T follicular helper cell (primary cell): ENCODE measurements at places on chromosomes 2 and 18.

DNA sequence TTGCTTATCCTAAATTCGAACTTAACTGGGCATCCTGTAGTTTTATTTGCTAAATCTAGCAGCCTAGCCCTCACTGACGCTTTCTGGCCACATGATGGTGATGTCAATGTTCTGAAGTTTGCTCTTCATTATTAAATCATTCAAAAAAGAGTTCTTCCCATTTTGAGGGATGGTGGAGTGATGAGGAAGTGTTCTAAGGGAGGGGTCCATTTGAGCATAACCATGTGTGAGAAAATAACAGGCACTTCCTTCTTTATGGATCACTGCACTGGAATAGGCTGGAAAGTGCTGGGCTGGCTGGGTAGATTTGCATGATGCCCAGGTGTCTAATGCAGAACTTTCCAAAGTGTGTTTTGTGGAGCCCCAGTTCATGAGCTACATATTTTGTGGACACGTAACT lies 74.2 kb downstream of the TNFRSF11A start:
- DNase-seq, result no peak

DNA sequence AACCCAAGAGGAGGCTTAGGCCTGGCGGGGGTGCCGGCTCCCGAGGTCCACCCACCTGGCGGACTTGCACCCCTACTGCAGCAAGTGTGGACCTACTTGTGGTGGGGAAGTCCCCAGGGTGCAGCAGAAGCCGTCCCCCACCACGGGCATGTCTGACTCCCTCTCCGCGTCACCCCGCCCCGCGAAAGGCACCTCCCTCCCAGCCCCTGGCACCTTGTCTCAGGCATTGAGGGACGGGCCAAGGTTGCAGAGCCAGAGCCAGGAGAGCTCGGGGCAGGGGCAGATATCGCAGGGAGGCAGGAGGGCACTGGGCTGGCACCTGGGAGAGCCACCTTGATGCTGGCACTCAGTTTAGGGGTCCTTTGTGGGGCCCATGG lies 19.0 kb downstream of the CROCC2 start:
- DNase-seq, result no peak

GRCh38 chr2:183078163-183078463 lies 434 bp upstream of the DUSP19 start:
- no peak for DNase-seq

GRCh38 chr18:3067722-3068121 lies 54.8 kb upstream of the LPIN2 start:
- DNase-seq, result no peak

DNA sequence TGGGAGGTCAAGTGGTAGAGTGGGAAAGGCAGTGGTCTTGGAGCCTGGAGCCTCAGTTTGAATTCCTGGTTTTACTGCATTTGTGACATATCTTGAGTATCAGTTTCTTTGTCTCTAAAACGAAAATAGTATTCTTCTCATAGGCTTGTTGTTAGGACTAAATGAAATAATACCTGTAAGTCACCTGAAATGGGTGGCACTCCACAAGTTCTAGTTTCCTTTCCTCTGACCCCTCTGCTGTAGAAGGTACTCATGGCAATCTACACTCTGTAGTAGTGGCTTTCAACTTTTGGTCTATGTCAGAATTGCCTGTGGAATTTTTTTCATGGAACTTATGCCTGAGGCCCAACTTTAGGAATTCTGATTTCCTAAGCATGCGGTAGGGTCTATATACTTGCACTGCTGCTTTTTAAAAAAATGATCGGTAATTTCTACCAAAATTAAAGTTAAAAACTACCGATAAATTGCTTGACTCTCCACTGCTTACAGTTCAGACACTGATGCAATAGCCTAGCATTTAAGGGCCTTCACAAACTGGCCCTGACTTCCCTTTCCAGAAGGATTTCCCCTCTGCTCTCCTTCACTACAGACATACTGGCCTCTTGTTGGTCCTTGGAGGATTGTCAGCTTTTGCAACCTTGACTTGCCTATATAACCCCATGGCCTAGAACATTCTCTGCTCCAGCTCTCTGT lies 47.2 kb downstream of the PLEK start:
- no peak for DNase-seq

DNA sequence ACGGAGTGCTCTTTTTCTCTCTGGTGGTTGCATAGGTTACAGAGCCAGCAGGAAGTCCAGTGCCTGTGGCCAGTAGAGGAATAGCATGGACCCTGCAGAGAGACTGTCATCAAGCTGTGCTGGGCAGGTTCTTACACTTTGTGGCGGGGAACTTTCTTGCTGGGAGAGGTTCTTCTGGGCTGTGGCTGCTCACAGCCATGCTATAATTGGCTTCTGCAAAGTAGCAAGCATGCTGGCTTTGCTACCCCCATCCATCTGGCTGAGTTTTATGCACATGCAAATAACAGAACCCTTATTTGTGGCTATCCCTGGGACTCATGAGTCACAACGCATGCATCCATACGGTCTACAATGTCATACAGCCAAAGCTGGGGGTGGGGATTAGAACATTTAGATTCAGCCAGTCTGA lies 68.9 kb downstream of the PLCL1 start:
- DNase-seq, result no peak

DNA sequence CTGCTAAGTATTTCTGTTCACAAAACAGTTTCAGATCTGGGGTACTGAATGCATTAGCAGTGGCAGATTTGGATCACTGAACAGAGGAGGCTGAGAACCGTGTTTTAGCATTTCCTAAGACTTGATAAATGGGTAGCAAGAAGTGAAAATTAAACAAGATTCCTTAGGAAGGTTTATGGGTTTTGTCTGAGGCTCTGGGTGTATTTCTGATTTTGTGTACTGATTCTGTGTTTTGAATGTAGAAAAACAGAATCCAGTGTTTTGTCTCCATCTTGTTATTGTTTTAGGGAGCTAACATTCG lies 1.4 kb downstream of the FAM117B start:
- no peak for DNase-seq

DNA sequence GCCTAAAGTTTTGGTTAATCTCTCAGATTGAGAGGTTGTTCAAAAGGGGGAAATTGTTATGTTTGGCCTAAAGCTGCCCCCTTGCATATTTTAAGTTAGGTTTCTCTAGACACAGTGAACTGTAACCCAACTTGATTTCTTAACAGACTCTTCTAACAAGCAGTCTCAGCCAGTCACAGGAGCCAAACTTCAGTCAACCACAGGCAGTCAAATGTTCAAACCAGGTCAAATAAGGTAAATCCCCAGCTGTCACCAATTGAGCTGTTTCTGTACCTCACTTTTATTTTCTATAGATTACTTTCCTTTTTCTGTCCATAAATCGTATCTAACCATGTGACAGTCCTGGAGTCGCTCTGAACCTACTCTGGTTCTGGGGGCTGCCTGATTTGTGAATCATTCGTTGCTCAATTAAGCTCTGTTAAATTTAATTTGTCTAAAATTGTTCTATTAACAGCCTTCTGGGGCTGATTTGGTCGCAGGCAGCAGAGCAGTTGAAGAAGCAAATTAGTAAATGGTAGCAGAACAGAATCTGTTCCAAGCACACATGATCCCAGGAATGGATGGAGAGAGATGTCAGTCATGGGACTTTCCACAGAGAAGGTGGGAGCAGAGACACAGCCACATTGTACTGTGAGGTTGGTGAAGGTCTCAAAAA lies 16.4 kb upstream of the NFU1 start:
- DNase-seq, result no peak
